ENCODE measurements at places on chromosomes 7 and 10.
A peak's percentile ranks its signal among the peaks of the same experiment; 100 is the strongest.

DNA sequence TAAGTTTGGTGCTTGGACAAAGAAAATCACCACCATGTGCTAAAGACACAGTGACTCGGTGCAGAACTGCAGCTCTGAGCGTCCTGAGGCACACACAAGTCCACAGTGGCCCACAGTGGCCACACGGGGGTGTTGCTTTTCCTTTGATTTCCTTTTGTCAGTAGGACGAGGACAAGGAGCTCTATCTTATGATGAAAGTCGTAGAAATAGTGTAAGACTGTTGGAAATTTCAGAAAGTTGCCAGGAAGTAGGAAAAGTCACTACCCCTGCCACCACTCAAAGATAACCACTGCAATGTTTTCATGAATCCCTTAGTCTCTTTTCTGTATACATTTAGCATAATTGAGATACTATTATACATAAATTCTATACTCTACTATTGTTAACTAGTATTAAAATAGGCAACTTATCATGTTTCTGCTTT, 146.0 kb downstream of the TNS3 start:
- DNase-seq, result peak; percentile 17

GRCh38 chr10:543131-543530, 146.3 kb downstream of the DIP2C start:
- no peak for DNase-seq

DNA sequence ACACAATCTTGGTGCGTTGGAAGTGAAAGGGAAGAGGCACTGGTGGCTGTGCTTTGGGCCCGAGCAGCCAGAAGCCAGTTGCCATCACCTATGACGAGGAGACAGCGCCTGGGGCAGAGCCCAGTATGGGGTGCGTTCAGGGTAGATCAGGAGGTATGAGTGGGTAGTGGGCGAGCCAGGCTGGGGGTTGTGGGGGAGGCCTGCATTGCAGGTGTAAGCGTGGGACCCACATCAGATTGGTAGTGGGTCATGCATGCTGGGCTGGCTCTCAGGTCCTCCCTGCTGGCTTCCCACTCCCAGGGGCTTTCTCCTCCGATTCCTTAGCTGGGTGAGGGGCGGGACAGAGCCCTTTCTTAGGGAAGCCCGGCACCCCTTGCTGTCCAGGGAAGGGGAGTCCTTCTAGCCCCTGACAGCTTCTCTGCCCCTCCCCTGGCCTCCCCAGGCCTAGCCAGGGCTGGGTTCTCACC, 445 bp upstream of the PVRIG start:
- no peak for DNase-seq

DNA sequence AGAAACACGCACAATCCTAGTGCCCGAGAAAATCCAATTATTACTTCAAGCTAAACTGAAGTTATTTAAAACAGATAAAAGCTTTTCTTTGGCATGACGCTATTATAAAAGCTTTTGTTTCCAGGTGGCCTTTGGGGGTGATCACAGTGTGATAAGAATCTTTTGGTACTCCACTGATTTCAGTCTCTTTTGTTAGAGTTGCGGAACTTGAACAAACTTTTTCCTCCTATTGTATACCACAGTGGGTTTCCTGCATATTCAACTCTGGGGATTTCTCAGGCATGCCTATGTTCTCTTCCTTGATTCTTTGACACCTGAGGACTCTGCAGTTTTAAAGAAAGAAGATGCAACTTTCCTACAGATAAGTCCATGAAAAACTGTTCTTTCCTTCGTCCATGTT, 99.7 kb upstream of the PITRM1 start:
- no peak for DNase-seq

GRCh38 chr10:102491136-102491535, 11.4 kb downstream of the ACTR1A start:
- DNase-seq, result no peak

- peak; percentile 37 for DNase-seq
These were observed 52.2 kb downstream of the UNC5B start for GRCh38 chr10:71264345-71265200.

GRCh38 chr7:159020987-159021386, 123.7 kb downstream of the VIPR2 start:
- DNase-seq, result no peak

GRCh38 chr7:99899830-99900519, 19.4 kb downstream of the TRIM4 start:
- no peak for DNase-seq

DNA sequence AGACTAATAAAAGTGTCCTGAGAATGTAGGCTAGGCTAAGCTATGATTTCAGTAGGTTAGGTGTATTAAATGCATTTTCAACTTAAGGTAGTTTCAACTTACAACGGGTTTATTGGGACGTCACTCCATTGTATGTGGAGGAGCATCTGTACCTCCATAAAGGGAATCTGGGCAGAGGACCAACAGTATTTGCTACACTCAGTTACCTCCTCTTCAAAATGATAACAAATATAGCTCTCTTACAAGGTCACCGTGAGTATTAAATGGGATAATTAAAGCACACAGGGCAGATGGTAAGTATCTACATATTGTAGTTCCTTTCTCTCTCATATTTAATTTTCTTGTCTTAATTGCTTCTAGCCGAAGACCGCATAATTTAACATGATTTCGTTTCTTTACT, 59.0 kb upstream of the FGL2 start:
- DNase-seq, result peak; percentile 93

- DNase-seq, result no peak
These were observed 13.9 kb downstream of the ADK start for GRCh38 chr10:74164716-74165529.

DNA sequence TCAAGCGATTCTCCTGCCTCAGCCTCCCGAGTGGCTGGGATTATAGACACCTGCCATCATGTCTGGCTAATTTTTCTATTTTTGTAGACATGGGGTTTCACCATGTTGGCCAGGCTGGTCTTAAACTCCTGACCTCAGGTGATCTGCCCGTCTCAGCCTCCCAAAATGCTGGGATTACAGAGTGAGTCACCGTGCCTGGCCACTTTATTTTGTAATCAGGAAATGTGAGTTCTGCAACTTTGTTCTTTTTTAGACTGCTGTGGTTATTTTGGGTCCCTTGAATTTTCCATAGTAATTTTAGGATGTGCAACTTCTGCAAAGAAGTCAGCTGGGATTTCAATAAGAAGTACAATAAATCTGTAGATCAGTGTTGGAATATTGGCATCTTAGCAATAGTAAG, 96.8 kb downstream of the CYTH3 start:
- DNase-seq, result no peak

DNA sequence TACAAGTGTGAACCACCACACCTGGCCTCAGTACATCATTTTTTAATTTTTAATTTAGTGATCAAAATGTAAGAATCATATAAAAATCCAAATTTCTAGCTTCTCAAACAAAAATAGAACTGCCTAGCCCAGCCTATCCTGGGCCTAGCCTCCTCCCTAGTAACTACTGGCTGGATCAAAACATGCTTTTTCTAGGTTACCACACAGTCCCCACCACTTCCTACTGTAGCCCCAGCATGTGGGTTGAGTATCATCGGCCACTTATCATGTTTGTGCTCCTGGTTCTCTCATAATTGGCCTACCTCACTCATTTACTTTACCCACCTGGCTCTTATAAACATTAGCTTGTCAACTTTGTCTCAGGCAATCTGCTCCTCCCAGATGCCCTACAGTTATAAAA, 52.9 kb downstream of the DNAJC12 start:
- no peak for DNase-seq

- no peak for DNase-seq
These were observed 125.4 kb downstream of the JAZF1 start for GRCh38 chr7:28055161-28055544.

DNA sequence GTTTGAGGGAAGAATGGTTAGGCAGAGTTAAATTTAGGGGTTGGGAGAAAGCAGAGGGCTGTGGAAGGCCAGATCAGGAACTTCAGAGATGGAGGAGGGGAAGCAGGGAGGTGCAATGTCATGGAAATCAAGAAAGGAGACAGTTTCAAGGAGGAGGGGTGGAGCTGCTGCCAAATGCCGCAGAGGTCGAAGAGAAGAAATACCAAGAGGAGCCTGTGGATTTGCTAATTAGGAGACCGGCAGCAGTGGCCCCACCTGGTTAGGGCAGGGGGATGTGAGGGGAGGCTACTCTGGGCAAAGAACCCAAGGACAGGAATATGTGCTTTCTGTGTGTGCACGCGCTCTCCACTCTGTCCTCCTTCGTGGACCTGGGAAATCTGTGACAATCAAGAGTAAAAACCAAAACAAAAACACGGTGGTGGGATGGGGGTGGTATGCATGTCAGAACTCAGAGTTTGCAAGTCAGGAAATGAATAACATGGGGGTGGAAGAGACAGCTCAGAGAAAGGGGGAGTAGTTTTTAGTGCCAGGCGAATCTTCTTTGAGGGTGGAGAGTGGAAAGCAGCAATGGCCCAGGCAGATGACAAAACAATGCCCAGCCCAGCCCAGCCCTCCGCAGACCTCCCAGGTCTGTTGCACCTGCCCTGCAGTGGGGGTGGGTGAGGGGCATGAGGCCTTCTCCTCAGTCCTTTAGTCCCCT, 102.9 kb upstream of the PAX2 start:
- no peak for DNase-seq

GRCh38 chr7:69859342-69859741, 261.1 kb downstream of the AUTS2 start:
- no peak for DNase-seq

DNA sequence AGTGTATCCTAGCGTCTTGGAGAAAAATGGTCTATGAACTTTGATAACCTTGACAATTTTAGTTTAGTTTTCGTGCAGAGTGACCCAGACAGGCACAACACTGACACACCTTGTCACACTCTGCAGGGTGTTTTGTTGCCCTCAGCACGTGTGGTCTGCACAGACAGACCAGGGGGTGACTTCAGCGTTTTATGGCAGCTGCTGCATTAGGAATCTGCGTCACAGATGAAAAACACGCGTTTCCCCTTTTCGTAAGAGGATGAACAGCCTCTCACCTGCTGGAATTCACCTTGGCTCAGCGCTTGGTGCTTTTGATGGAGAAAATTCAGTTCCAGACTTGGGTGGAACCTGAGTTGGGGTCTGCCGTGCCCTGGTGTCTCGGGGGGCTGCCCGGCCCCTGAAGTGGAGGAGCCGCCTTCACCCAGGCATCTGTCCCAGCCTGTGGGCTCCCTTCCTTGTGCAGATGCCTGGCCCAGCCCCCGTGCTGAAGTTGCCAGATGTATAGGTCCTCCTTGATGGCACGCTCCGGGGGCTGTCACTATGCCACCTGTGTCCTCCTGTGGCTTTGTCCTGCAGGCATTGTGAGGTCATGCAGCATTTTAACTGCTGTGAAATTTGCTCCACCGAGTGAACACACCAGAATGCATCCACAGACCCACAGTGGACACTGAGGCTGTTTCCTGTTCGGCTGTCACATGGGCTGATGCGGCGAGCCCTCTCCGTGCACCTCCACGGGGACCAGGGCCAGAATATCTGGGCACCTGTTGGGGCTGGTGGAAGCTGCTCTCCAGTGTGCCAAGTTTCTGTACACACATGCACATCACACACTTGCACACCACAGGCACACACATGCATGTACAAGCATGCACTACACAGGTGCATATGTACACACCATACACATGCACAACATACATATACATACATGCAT, 18.3 kb downstream of the INPP5A start:
- no peak for DNase-seq

DNA sequence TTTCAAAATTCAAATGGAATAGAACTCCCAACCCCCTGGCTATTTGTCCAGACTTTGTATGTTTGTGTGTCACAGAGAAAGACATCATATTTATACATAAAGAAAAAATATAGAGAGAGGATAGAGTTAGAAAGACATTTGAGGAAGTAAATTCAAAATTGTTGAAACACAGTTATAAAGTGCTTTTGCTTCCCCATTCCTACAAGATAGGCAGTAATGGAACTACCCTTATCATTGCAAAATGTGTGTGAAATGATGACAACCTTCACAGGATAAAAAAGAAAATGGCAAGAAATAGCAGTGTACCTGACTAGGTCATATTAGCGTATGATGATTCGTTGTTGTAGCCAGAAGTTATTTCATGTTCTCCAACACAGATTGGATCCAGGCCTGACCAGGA, 63.1 kb downstream of the FZD1 start:
- DNase-seq, result no peak

DNA sequence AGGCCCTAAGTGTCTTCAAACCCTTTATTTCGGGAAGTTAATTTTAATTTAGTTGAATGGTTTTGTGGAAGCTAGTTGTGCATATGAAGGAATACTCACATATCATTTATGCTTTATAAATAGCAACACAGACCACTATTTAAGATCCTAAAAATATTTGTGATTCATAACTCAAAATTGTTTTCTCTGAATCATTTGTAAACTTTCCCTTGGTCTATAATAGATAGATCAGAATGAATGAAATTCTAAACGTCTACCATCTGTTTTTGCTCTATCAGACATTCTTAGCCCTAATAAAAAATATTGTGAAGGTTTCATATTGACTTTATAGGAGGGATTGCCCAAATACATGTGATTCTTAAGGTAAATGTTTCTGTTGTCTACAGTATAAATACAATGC, 43.5 kb downstream of the LOXL4 start:
- DNase-seq, result no peak

DNA sequence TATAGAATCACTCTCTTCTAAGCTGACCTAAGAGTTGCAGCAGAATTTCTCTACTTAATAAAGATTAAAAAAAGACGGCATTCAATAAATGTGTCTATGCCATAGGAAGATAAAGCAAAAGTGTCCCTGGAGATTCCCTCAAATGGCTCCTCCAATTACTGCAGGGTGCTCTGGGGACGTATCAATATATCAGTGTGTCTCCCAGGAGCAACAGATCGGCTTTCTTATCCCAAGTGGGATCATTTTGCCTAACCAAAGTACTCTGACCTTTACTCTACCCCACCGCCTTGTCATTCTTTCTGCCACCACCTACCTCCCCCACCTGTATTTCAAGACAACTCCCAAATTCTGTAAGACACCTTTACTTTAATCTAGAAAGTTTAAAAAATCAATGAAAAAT, 202.0 kb upstream of the SEMA3C start:
- no peak for DNase-seq

GRCh38 chr7:124667312-124668153, 98.1 kb downstream of the GPR37 start:
- peak; percentile 49 for DNase-seq

GRCh38 chr10:113945075-113945686, 90.7 kb downstream of the NHLRC2 start:
- no peak for DNase-seq

- DNase-seq, result no peak
These were observed 238.9 kb upstream of the PLXDC2 start for GRCh38 chr10:19577381-19577780.

GRCh38 chr7:155874411-155874810, 62.1 kb upstream of the SHH start:
- DNase-seq, result no peak

- no peak for DNase-seq
These were observed 77.0 kb upstream of the GNA12 start for GRCh38 chr7:2920956-2921652.

GRCh38 chr7:46515844-46516590, 594.9 kb upstream of the IGFBP3 start:
- DNase-seq, result no peak

Data from NCI-H1105 treated with DMSO at 0.1 percent for 48 hours (cell line).